ENCODE measurements at places on chromosomes 2 and 18. TPM values are rescaled to one million over a fixed set of nuclear protein-coding genes. Genes with fewer than 3 reads are reported as not detected.

- no peak for DNase-seq
These were observed 128.3 kb downstream of the PRPF40A start for GRCh38 chr2:152588998-152589397.

- no peak for DNase-seq
These were observed 216.1 kb downstream of the KCNJ3 start for GRCh38 chr2:154914561-154914960.

DNA sequence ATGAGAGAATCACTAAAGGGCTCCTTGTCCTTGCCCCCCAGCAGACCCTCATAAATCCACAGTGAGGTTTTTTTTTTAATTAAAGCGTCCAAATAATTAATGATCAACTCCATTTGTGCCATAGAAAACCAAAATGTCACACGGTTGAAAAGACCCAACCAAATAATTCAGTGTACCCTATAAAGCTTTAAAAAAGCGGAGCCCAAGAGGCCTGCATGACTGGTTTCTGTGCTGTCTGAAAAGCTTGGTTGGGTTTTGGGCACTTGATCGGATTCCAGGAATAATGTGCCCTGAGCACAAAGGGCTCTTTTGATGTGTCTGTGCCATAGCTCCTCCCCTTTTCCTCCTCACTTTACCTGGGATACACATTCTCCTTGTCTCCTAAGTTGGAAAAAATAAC lies 523.2 kb downstream of the TNS1 start:
- no peak for DNase-seq

The UBR3 gene
- total RNA-seq = 11.3 TPM

The DSG4 gene
- total RNA-seq = not detected

Data from hematopoietic multipotent progenitor cell (in vitro differentiated cells).